ENCODE measurements at places on chromosomes 13 and 19. TPM values are rescaled to one million over a fixed set of nuclear protein-coding genes. Genes with fewer than 3 reads are reported as not detected.

DNA sequence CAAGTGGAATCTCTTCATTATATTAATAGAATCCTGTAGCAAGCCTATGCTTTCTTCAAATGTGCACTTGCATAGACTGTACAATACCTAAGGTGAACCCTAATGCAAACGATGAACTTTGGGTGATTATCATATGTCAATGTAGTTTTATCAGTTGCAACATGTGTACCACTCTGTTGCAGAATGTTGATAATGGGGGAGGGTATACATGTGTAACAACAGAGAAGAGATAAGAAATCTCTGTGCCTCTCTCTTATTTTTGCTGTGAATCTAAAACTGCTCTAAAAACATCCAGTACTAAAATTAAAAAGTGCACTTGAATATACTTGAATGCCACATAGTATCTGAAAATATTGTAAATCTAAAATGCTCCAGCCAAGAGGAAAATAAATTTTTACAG, 820.8 kb upstream of the MIR17HG start:
- DNase-seq, result no peak
- H3K27ac ChIP-seq, result no peak overlapping the region
- no peaks in the 10 kb centered on the region for H3K4me1 ChIP-seq

GRCh38 chr13:100657881-100658315, 16.7 kb downstream of the TMTC4 start:
- H3K36me3 ChIP-seq, result no peaks in the 10 kb centered on the region
- no peak overlapping the region for H3K4me3 ChIP-seq
- no peaks in the 10 kb centered on the region for H3K27me3 ChIP-seq
- DNase-seq, result no peak
- H3K4me1 ChIP-seq, result no peaks in the 10 kb centered on the region
- no peak overlapping the region for H3K27ac ChIP-seq

DNA sequence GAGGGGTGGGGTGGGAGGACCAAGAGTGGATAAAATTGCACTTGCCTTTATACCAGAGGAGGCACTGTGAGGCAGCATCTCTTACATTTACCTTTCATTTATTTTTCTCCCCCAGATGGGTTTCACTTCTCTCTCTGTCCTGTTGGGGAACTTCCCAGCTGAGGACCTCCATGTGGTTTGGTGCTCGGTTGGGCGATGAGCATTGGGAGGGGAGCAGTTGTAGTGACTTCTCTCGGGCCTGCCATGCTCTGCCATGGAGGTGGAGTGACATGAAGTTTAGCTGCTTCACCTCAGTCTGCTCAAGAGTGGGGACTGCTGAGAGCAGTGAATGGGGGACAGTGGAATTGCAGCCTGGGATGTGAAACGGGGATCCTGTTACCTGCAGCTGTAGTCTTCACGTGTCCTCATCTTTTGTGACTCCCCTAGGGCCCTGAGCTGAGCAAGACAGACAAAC, 23.1 kb upstream of the CXCL17 start:
- no peaks in the 10 kb centered on the region for H3K36me3 ChIP-seq
- H3K4me3 ChIP-seq, result no peak overlapping the region
- no peak overlapping the region for H3K27ac ChIP-seq
- no peaks in the 10 kb centered on the region for H3K27me3 ChIP-seq
- no peak for DNase-seq

DNA sequence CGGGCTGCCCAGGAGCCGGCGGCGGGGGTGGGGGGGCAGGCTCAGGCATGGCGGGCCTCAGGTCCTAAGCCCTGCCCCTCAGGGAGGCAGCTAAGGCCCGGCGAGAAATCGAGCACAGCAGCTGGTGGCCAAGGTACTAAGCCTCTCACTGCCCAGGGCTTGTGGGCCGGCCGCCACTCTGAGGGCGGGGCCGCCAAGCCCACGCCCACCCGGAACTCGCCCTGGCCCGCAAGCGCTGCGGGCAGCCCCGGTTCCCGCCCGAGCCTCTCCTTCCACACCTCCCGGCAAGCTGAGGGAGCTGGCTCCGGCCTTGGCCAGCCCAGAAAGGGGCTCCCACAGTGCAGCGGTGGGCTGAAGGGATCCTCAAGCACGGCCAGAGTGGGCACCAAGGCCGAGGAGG, 33.1 kb downstream of the PCDH8 start:
- no peaks in the 10 kb centered on the region for H3K36me3 ChIP-seq
- H3K4me1 ChIP-seq, result no peaks in the 10 kb centered on the region
- H3K27me3 ChIP-seq, result no peaks in the 10 kb centered on the region
- no peak for DNase-seq

- no peak overlapping the region for H3K4me3 ChIP-seq
- no peaks in the 10 kb centered on the region for H3K4me1 ChIP-seq
- DNase-seq, result no peak
These were observed 106.4 kb downstream of the FGF14 start for GRCh38 chr13:102295316-102296048.

APOC1 gene
- 7.3 TPM for total RNA-seq

DPP9 gene
- 116 TPM for total RNA-seq

Data from prostate gland (tissue), 2 donors.